ENCODE measurements at places on chromosomes 12 and 14.
A peak's percentile ranks its signal among the peaks of the same experiment; 100 is the strongest.

- DNase-seq = peak; percentile 41
Measured at GRCh38 chr12:113220593-113221180, 577 bp upstream of the TPCN1 start.

DNA sequence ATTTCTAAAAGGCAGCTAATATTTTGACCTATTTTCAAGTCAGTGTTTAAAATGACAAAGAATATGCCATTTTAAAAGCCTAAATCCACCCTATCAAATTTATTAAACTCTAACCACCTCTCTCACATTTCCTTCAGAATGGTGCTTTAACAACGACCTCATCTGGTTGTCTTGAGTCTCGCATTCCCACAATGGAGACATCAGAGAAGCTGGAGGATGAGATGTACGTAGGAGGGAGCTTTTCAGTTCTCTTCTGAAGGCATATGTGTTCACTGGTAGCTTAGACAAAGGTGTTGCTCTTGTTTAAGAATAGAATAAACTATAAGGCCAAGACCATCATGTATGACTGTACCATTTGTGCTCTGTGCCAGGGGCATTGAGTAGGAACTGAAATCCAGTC lies 82.9 kb downstream of the BCL2L14 start:
- no peak for DNase-seq

DNA sequence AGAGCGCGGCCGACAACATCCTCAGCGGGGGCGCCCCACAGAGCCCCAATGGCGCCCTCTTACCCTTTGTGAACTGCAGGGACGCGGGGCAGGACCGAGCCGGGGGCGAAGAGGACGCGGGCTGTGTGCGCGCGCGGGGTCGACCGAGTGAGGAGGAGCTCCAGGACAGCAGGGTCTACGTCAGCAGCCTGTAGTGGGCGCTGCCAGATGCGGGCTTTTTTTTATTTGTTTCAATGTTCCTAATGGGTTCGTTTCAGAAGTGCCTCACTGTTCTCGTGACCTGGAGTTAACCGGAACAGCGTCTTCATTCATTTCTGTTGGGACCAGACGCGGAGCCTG lies 103.8 kb upstream of the FKBP4 start:
- DNase-seq = peak; percentile 42

- DNase-seq = no peak
Measured at GRCh38 chr12:25581067-25581466, 28.0 kb upstream of the LMNTD1 start.

GRCh38 chr12:123948796-123949769 lies 23.5 kb downstream of the CCDC92 start:
- no peak for DNase-seq

DNA sequence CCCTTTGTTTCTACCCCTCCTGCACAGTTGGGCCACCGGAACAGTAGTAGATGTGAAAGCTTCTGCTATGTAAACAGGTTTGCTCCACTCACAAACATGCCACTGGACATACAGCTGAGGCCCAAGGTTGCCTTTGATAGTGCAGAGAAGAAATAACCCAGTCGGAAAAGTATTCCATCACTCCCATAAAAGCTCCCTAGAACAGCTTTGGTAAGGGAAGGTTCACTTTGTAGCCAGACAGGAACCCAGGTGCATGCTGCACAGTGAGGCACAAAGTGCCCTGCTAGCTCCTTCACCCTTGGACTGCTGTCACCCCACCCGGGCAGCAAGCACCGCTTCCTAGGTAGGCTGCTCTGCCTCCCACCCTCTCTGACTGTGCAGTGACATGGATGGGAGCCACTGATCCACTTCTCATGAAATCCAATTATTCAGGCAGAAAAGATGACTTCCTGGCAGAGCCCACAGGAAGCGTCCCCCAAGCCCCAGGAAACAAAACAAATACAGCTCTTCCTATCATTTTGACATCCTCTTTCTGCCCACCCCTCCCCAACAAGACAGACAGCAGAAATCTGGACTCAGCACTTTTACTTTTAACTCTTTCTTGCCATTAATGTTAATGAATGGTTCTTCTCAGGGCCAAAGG lies 100.2 kb downstream of the SRGAP1 start:
- no peak for DNase-seq

DNA sequence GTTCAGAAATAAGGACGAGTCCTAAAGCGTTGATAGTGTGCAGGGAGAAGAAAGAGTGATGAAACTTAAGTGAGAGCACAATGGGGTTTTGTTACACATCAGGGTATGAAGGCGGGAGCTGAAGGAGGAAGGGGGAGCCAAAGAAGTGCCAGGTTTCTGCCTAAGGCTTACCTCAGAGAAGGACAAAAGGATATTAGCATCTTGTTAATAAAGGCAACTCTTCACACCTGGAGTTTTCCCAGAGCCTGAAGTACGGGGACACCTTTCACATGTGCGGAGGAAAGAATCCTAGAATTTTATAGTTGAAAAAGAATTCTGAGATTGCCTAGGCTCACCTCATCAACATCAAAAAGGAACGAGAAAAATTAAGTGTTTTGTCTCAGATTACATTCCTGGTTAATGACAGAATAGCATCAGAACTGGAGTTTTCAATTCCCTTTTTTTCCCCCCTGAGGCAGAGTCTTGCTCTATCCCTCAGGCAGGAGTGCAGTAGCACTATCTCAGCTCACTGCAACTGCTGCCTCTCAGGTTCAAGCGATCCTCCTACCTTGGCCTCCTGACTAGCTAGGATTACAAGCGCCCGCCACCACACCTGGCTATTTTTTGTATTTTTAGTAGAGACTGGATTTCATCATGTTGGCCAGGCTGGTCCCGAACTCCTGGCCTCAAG lies 2.2 kb upstream of the SAV1 start:
- DNase-seq = no peak

GRCh38 chr12:102483466-102483865 lies 3.1 kb upstream of the IGF1 start:
- peak; percentile 88 for DNase-seq

GRCh38 chr14:93548102-93548843 lies 117.5 kb downstream of the UNC79 start:
- DNase-seq = peak; percentile 68

- DNase-seq = peak; percentile 70
Measured at GRCh38 chr14:78758333-78758732, 588.2 kb downstream of the NRXN3 start.

Measured in GM12865 (cell line).